ENCODE measurements at places on chromosomes 2 and 18. TPM values are rescaled to one million over a fixed set of nuclear protein-coding genes. Genes with fewer than 3 reads are reported as not detected.

Gene UGT1A3
- total RNA-seq = not detected

DNA sequence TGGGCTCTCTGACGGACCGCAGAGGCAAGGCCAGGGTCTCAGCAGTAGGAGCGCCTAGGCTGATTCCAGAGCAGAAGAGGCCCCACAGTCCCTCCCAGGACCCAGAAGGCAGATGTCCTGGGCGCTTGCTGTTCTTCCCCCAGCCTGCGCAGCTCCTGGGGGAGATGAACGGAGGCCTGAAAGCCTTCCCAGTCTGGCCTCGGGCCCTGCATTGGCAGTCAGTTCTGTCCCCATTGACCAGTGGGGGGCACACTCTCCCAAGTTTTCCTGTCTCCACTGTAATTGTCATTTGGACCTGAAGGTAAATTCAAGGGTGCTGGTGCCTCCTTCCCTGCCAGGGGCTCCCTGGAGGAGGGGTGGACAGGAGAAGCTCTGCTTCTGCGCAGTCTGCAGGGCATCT is 345.7 kb downstream of the CYP26B1 start:
- DNase-seq = peak; percentile 64

GRCh38 chr2:181953881-181954537 is 31.6 kb upstream of the PPP1R1C start:
- peak; percentile 59 for DNase-seq

- no peak for DNase-seq
These were observed 26.3 kb downstream of the GRB14 start for GRCh38 chr2:164595031-164595430.

Gene FAM161A
- total RNA-seq = 16.4 TPM

DNA sequence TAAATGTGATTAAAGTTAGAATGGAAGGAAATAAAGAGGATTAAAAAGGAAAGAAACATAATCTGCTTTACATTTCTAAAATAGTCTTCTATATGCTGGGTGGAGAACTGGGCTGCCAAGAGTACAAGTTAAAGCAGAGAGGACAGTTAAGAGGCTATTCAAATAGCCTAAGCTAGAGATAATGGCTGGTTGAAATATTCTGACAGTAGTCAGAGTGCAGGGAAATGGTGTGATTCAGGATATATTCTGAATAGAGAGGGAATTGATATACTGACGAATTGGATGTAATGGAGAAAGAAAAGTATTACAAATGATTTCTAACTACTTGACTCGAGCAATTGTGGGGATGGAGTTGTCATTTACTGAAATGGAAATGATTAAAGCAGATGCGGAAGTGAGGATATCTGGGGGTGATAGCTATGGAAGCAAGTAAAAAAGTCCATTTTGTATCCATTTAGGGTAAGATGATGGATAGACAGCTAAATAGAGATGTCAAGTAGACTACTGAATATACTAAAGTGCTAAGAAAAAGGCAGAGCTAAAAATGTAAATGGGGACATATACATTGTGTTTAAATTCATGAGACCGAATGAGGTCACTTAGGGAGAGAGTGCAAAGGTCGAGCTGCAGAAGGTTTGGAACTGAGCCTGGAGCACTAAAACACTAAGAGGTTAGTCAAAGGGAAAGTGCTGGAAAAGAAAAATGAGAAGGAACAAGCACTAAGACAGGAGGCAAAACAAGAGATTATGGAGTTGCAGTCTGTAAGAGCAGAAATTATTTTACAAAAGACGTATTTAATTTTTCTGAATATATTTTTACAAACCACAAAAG is 696.8 kb downstream of the LRRTM4 start:
- no peak for DNase-seq

DNA sequence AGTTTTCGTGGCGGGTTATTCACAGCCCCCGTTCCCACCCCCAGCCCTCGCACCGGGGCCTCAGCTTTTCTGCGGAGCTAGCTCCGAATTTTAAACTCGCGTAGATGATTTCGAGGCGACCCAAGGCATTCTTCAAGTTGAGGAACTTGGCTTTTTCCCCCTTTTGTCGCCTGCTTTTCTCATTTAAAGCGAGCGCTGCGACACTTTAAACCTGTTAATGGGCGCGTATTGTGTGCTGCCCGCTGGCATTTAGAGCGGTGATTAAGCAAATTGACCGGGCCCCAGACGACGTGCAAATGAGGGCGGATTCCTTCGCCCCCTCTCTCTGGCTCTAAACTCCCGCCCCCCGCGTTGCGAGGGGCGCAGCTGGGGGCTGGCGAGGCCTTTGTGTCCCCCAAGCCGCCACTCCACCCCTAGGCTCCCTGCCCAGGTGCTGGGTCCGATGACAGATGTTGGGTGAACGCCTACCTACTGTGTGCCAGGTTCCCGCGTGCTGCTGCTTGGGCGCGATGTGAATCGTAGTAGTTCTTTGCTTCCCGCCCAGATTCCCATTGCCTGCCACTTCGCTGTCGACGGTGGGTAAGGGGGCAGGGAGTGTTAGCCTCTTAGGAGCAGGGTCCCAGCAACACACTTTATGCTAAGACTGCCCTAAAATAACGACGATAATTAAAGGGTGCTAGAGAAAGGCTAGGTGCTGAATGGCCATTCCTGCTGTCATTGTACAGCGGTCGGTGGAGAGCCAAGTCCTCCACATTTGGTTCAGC is 1.9 kb downstream of the TCF7L1 start:
- DNase-seq = no peak

GRCh38 chr2:38033646-38034045 is 42.3 kb downstream of the CYP1B1 start:
- DNase-seq = no peak

- DNase-seq = peak; percentile 5
These were observed 957.1 kb upstream of the CHAC2 start for GRCh38 chr2:52810460-52810859.

Gene G6PC2
- total RNA-seq = 0.24 TPM

DNA sequence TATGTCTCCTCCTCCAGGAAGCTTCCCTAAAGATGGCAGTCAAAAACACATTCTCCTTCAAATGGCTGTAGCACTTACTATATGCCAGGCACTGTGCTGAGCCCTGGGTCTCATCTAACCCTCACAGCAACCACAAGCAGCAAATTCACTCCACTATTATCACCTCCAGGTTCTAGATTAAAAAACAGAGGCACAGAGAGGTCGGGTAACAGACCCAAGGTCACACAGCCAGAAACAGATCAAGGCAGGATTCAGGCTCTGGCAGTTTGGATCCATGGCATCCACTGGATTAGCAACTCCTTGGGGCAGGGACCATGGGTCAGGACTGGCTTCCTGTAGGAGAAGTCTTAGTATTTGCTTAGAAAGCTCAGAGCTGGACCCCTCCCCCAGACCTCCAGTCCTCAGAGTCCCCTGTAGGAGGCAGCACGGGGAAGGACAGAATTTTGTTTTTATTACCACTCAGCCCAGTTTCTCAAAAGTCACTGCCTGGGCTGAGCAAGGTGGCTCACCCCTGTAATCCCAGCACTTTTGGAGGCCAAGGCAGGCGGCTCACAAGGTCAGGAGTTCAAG is 34.4 kb downstream of the ZFP36L2 start:
- DNase-seq = no peak

GRCh38 chr2:218615868-218616315 is 8.2 kb downstream of the PLCD4 start:
- no peak for DNase-seq

DNA sequence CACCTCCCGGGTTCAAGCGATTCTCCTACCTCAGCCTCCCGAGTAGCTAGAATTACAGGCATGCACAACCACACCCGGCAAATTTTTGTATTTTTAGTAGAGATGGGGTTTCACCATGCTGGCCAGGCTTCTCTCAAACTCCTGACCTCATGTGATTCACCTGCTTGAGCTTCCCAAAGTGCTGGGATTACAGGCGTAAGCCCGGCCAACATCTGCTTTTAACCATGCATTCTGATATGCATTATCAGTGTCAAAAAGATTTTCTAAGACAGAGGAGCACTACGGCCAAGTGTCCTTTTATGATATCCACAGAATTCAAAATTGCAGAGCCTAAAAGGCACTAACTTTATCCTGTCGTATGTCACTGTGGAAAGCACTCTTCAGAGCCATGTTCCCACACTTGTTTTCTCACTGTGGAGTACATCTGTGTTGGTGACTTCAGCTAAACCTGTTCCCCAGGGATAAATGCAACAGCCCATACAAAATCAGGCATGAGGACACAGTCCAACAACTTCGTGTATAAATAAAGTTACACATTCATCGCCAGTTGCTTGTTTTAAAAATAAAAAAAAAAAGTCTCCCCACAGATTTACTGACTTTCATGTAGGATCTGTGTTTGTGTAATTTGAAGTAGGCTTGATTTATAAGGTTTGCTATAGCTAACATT is 56.4 kb downstream of the STK25 start:
- no peak for DNase-seq

DNA sequence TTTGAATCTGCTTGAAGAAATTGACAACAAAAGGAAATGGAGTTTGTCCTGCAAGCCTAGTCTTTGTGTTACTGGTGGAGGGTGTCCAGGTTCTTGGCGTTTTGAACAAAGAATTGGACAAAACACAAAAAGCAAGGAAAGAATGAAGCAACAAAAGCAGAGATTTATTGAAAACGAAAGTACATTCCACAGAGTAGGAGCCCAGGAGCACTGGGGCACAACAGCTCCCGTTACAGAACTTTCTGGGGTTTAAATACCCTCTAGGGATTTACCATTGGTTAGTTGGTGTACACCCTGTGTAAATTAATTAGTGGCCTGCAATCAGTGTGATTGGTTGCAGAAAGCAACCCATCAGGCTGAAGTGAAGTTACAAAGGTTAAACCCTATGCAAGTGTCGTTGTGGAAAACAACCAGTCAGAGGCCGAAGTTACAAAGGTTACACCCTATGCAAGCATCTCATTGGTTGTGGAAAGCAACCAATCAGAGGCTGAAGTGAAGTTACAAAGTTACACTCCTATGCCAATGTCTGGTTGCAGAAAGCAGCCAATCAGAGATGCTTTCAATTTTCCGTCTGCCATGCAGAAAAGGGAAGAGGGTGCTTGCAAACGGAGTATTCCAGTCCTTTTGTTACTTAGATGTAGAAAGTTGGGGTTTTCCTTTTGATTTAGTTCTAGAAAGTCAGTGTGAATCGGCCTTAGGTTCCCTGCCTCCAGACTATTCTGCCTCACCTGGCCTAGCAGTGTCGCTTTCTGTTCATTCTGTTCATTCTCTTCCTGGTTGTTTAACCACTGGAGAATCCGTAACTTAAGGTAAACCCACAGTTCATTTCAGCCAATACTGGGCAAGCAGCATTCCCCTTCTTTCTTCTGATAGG is 47.6 kb upstream of the PTH2R start:
- DNase-seq = no peak

Gene SERPINB10
- total RNA-seq = 0.96 TPM

GRCh38 chr2:60498127-60498815 is 55.2 kb downstream of the BCL11A start:
- DNase-seq = no peak

Gene EDAR
- total RNA-seq = 1.2 TPM
